ENCODE measurements at places on chromosomes 3 and 15.

DNA sequence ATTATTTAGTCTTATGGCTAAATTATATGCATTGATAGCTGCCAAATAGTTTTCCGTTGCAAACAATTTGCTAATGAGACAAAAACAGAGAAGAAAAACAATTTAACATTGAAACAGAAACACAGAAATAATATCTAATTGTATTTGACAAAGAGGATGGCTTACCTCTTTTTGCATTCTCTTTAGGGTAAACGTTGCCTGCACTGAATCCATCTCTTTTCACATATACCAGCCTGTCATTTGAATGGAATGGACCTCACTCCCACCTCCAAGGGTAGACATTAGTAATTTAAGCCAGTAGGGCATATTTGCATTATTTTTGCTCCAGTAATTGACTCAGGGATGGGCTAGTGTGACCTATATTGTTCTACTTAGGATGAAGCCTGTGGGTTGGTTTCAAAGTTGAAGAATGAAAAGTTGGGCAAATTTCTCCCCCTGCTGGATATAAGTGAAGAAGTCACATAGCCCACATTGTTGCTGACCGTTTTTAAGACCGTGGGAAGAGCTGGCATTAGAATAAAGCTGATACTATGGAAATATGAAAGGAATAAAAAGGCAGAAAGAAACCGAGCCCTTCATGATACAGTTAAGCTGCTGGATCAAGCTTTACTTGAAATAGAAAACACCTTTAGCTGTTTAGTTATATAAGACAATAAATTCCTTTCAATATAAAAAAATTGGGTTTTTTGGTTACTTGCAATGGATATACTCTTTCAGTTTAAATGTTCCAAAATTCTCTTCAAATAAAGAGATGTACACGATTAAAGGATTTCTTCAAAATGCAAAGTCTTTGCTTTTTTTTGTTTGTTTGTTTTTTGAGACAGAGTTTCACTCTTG, 26.9 kb downstream of the PIERCE2 start:
- DNase-seq, result no peak

DNA sequence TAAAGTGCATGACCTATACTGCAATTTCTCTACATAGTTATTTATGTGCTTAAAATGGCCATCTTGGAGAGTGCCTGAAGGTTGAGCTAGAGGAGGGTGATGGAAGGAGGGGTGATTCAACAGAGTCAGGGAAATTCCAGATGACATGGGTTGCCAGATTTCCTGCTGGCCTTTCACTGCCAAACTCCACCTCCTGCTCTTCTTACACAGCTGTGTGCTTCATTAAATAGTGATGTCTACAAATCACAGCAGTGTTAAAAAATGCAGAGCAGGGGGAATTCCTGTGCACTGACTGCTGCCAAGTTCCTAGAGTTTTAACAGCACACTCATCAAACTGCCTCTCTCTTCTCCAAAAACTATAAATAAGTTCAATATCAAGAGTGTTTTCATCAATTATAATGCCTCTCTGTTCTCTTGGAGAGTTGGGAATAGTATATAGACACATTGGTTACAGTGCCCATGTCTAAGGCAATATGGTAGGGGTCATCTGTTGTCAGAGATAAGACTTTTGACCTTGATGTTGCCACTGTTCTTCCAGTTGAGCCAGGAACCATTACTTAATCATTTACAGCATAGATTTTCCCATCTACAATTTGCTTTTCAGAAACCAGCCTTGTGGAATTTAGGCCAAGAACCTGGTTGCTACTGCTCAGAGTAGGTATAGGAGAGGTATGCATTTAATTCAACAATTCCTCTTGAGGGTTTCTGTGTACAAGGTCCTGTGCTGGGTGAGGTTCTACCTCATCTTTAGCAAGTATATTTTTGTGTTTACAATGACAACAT, 79.6 kb downstream of the TP63 start:
- DNase-seq, result no peak

DNA sequence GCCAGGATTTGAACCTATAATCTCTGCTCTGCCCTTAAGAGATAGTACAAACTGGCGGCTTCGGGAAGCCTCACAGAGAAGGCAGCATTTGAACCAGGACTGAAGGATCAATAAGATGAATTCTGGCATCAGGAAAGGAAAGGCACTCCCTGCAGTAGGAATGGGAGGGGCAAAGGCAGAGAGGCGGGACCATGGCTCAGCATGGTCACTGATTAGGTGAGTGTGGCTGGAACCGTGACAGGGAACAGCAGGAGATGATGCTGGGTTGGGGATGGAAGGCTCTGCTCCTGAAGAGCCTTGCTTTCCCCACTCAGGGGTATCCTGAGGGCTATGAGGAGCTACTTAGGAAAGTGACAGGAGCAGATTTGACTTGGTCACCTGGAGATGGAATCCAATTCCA, 158.5 kb downstream of the FEZF2 start:
- no peak for DNase-seq

DNA sequence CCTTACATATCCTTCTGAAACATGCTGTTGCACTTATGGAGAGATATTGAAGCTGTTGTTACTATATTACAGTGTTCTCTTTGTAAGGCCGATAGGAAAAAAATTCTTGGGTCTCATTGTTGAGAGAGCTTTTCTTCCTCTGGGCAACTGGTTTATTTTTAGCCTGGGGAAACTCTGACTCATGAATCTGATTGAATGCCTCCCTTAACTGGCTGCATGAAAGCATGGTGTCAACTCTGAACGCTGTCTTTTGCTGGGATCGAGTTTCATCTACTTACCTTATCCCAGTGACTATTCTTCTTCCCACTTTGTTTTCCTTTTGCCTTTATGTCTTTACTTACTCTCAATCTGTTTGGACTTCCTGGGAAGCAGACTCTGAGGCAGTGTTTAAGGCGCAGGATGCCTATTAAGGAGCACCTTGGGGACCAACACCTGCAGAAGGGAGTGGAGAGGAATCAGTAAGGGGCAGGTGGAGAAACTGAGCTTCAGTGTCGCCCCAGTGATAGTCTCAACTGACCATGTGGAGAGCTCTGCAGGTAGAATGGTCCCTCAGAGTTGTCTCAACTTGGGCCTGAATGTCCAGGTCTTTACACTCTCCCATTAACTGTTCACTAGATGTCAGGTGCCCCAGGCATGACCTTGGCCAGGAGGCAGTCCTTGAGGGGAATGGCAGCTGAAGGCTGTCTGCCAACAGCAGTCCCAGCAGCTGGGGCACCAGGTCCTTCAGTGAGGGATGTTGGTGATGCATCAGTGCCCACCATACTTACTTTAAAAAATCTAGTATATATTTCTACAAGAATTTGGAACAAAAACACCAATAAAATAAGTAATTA, 88.9 kb upstream of the CCNL1 start:
- DNase-seq, result no peak

GRCh38 chr15:57401546-57401945, 25.2 kb downstream of the CGNL1 start:
- no peak for DNase-seq

DNA sequence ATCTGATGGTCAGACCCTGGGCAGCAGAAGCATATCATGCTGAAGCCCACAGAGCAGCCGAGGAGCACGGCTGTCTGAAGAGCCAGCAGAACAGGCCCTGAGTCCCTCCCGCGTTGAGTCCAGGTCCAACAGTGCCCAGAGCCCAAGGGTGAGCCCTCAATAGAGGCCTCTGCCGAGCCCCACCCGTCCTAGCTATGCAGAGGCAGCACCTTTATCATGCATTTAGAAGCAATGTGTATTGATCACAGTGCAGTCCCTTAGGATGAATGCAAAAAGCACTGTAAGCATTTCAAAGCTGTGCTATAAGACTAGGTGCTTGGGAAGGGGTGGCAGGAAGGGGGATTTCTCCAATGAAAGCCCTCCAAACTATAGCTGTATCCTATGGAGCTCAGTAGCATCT, 208.5 kb downstream of the GABRB3 start:
- no peak for DNase-seq

GRCh38 chr3:47225310-47225906, 57.2 kb downstream of the KIF9 start:
- no peak for DNase-seq

- DNase-seq, result no peak
Measured at GRCh38 chr3:113712129-113712528, 15.7 kb upstream of the USF3 start.

DNA sequence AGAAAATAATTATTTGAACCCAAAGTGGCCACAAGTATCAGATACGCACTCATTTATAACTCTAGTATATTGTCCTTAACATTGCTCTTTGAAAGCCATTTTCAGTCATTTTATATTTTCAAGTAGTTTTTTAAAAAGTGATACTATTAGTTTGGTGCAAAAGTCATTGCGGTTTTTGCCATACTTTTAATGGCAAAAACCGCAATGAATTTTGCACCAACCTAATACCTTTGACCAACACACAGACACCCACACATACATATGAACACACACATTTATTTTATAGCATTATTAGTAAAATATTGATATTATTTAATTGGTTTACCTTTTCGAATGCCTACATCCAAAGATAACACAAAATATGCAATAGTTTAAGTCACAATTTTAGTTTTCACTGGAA, 154.3 kb downstream of the EPHA3 start:
- DNase-seq, result no peak

- DNase-seq, result no peak
Measured at GRCh38 chr15:95298729-95299128, 1031.8 kb upstream of the NR2F2 start.

- DNase-seq, result no peak
Measured at GRCh38 chr15:95669146-95669922, 661.2 kb upstream of the NR2F2 start.

GRCh38 chr3:154602241-154602640, 172.3 kb upstream of the GPR149 start:
- no peak for DNase-seq

- DNase-seq, result no peak
Measured at GRCh38 chr3:145359040-145359439, 801.9 kb downstream of the PLOD2 start.

DNA sequence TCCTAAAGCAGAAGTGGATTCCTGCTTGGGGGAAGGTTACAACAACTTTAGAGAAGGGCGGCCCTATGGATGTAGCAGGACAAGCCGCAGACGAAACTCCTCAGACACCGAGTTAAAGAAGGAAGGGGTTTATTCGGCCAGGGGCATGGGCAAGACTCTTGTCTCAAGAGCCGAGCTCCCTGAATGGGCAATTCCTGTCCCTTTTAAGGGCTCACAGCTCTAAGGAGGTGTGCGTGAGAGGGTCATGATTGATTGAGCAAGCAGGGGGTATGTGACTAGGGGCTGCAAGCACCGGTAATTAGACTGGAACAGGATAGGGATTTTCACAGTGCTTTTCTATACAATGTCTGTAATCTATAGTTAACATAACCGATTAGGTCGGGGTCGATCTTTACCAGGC, 879 bp upstream of the PDHB start:
- DNase-seq, result no peak

GRCh38 chr3:184354121-184354728, 7.2 kb downstream of the CLCN2 start:
- peak; percentile 62 for DNase-seq
